Hypothalamus (tissue), 51 donors: ENCODE measurements at places on chromosomes 6 and 20.

DNA sequence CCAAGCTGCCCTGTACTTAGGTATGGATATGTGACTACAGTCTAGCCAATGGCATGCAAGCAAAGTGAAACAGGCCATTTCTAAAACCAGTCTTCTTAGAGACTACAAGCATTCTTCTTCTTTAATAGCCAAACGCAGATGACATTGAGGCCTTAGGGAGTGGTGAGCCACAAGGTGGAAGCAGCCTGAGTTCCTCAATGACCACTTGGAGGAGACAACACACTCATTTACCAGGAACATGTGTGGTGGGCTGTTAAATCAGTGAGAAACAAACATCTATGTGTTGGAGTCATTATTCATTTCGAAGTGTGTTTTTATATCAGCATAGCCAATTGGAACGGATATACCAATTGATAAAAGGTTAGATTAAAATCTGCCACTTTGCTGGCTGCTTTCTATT, 122.0 kb downstream of the GFRAL start:
- no peak for DNase-seq

DNA sequence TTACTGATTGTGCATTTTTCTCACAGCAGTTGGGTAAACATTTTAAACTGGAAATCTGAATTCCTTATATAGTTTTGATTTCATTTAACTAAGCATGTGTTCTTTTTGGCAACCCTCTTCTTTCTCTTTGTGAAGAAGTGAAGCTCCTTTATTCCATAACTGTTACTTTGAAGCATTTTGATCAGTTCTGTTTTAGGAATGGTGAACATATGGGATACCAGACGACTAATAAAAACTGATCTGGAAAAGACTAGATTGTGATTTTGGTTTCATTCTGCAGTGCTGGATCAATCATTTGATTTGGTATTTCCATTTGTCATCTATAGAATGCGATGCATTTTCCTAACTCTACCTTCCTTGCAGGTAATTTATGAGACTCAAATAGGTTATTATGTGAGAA, 9.8 kb downstream of the AFG1L start:
- DNase-seq, result no peak

DNA sequence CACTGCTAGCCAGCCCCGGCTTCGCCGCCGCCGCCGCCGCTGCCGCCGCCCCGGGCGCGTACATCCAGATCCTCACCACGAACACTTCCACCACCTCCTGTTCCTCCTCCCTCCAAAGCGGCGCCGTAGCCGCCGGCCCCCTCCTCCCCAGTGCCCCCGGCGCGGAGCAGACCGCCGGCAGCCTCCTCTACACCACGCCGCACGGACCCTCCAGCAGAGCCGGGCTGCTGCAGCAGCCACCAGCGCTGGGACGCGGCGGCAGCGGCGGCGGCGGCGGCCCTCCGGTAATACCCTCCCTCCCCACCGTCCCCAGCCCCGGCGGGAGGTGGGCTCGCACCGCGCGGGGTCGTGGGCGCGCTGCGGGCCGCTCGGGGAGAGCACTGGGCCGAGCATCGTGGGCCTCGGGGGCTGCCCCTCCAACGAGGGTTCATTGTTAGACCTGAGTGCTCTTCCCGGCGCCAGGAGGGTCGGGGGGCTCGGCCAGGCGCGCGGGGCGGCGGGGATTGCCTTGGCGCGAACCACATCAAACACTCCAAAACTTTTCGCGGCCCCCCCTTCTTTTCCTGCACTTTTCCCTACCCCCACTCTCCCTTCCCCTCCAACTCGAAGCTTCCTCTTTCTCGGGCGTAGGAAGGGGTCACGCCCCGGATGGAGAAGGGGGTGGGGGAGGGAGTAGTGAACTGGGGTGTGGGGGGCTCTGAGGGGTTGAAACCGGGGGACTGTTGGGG, 827 bp downstream of the E2F3 start:
- DNase-seq, result peak; percentile 25

GRCh38 chr6:168938546-168938945, 315.1 kb downstream of the THBS2 start:
- DNase-seq, result no peak

- no peak for DNase-seq
These were observed 71.3 kb upstream of the TOX2 start for GRCh38 chr20:43843096-43843964.

- DNase-seq, result no peak
These were observed 188.4 kb downstream of the JARID2 start for GRCh38 chr6:15434263-15434662.

DNA sequence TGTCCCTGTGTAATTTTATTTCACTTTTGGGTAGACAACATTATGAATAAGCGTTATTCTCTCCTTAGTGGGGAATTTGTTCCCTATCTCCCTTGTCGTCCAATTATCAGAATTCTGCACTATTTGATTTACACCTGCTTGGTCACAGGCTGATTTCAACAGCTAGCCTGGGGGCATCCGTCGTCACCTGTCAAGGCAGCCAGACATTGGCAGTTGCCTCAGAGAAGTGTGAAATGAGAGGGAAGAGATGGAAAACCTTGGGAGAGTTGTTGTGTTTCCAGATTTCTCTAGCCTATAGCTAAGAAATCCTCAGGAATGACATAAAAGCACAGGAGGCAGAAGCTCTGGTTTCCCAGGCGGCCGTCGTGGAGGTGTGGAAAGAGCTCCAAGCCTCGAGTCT, 891 bp upstream of the GHRH start:
- DNase-seq, result no peak

DNA sequence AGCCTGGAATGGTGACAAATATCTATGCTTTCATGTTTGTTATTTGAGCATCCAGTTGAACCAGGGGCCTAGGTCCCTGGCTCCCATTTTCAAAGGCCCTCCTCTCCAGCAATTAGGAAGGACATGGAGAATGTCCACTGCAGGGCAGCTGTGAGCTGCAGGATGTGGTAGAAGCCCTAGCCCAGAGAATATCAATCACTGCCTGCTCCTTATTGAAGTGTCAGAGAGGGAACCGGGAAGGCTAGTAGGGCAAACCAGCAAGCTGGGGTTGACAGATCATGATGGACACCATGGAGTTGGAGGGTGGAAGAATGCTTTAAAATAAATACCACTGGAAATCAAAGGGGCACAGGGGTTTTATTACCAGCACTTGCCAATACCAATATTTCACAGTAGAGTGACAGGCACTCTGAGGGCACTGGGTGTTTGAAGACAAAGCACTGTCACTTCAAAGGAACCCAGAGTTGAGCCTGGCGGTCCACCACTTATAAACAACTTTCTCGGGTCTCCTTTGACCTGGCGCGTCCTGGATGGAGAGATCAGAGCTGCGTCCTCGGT, 47.7 kb downstream of the ZNF831 start:
- no peak for DNase-seq

DNA sequence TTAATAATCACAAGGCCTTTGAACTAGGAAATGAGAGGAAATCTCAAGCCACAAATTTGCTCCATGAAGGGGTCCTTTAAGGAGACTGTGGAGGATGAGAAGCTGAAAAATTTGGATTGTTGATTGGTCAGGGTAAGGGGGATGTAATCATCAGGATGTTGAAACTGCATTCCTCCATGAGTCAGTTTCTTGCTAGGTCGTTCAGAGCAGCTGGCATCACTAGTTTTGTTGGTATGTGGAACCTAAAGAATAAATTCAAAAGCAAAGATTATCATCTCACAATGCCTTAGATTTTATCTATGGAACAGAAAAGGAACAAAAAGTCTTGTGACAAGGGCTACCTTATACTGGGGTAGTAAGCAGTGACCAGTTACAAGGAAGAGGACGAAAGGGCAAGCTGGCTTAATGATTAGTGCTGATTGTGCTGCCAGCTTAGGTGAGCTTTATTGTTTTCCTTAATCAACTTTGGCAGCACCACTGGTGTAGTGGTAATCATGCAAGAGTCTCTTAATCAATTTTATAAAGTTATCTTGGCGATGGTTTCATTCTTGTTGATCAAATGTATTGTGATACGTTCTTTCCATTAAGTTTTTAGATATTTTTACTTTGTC, 36.6 kb downstream of the CRISP2 start:
- DNase-seq, result no peak

DNA sequence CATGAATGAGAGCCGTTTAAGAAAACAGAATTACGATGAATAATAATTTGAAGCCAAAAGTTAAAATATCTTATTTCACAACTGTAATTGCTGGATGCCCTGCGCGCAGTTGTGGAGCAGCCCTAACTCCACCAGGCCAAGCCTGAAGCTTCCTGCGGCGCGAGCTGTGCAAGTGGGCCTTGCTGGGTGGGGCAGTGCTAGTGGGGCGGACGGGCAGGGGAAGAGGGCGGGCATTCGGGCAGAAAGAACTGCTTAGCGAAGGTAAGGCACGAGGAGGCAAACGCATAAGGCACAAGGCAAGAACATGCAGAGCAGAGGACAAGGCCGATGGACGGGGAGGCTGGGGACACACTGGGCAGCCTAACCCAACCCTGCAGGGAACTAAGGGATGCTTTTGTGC, 2.3 kb downstream of the HLA-DQB2 start:
- no peak for DNase-seq

DNA sequence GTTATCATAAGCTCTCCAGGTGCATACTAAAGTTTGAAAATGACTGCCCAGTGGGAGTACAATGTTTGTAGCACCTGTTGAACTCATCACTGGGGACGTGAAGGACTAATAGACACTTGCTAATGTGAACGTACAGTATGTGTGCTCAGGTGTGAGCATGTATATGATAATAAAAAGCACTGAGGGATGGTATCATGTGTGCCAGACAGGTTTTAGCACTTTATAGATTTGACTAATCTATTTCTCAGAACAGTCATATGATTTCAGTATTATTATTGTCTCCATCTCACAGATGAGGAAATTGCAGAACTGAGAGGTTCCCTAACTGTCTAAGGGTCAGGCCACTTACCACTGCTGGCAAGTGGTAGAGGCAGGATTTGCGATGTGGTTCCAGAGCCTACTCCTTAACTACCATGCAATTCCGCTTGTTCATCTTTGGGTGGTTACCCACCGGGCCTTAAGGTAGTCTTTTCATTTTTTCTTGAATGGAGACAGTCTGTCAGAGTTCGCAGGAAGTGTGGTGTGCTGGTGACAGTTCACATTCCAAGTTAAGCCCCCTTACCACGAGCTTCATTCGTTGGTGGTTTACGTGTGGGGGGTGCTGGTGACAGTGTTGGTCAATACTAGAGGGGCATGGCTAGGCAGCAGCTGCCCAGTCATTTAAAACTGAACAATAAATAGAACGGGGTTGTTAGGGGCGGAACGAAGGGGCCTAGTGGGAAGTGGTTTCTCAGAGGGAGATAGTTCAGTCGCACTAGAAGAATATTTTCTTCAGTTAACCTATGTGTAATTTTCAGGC, 46.8 kb downstream of the RREB1 start:
- DNase-seq, result no peak

DNA sequence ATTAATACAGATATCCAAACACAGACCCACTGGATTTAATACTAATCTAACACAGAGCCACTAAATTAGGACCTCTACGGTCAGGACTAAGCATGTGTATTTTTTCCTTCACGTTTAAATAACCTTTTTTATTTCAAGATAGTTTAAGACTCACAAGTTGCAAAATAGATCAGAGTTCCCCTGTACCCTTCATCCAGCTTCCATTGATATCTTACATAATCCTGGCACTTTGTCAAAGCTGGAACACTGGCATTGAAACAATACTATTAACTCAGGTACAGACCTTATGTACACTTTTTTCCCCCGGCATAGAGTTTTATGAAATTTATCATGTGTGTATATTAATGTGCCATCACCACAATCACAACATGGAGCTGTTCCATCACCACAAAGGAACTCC, 2.1 kb downstream of the C6orf163 start:
- DNase-seq, result no peak

DNA sequence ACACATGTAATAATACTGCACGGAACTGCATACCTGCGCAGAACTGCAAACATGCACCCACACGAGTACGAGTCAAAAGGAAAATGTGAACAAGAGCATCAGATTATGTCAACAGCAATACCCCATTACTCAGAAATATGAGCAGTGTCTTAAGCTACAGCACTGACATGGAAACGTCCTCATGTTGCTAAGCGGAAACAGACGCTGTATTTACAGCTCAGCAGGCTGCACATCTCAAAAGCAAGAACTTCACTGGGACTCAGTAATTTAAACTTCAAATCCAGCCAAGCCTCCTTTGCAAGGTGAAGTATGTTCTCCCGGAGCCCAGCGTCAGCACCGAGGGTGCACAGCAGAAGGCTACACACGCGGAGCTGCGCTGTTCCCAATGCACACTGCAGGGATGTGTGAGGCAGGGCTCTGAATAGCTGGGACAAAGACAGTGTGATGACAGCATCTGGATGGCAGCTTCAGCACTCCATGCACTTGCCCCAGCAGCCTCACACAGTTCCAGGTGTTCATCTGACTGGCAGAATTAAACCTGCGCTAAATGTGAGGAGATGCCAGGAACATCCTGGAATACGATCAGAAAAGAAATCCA, 202.8 kb downstream of the WDR27 start:
- DNase-seq, result no peak
